PC-9 (cell line): ENCODE measurements at places on chromosomes 3 and 15. TPM values are rescaled to one million over a fixed set of nuclear protein-coding genes. Genes with fewer than 3 reads are reported as not detected.
A peak's percentile ranks its signal among the peaks of the same experiment; 100 is the strongest.

Gene MCTP2
- total RNA-seq = 4.1 and 5.7 TPM in 2 replicates

Gene IMPG2
- 0.05 and 0.11 TPM in 2 replicates for total RNA-seq

Gene GREM1
- 0.39 and 0.48 TPM in 2 replicates for total RNA-seq

Gene RBP2
- not detected in 2 replicates for total RNA-seq

Gene KNG1
- total RNA-seq = not detected in 2 replicates

Gene MITF
- 15.5 and 17.2 TPM in 2 replicates for total RNA-seq

Gene FETUB
- total RNA-seq = not detected in 2 replicates

Gene P3H2
- total RNA-seq = 20.9 and 26.2 TPM in 2 replicates

Gene NOX5
- total RNA-seq = 0.85 and 1.5 TPM in 2 replicates

Gene ZNF860
- 2.6 and 5.3 TPM in 2 replicates for total RNA-seq

Gene SAXO2
- total RNA-seq = 1.7 and 2.7 TPM in 2 replicates

Gene TMED3
- 58.6 and 59.6 TPM in 2 replicates for total RNA-seq

Gene RLBP1
- not detected in 2 replicates for total RNA-seq

Gene MORC1
- not detected in 2 replicates for total RNA-seq

Gene IGSF11
- total RNA-seq = not detected in 2 replicates

Gene ARGFX
- not detected in 2 replicates for total RNA-seq

DNA sequence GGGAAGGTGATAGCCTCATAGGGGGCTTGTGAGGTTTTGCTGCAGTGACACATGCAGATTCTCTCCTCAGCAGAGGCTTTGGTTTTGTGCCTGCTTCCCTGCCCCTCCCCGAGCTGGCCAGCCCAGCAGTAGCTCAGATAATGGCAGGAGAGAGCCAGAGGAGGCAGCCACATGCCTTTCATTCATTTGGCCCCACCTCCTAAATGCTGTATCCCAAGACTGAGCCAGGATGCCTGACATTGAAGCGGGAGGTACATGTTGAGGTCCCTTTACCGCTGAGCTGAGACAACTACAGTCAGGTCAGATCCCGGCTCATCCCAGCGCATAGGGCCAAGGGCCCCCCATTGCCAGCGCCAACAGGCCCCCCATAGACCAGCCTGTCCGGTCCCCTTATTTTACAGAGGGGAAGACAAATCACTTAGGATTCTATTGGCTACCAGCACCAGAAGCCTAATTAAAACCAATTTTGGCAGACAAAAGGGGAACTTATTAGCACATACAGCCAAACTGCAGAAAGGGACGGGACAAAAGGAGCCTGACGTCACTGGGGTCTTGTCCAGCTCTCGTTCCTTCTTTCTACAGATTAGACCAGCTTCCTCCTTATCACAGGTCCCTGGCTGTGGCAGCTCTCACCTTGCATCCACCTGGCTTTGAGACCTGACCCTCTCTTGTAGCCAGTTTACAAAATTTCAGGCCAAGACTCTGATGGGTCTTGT, 12.1 kb upstream of the POLG start:
- no peaks in the 10 kb centered on the region for H3K36me3 ChIP-seq
- no peaks in the 10 kb centered on the region for H3K27me3 ChIP-seq
- DNase-seq = no peak
- H3K27ac ChIP-seq = no peak overlapping the region
- H3K4me3 ChIP-seq = no peak overlapping the region
- peaks cover 7% of the 10 kb centered on the region; the same call in 1 of the 2 replicates for H3K4me1 ChIP-seq

DNA sequence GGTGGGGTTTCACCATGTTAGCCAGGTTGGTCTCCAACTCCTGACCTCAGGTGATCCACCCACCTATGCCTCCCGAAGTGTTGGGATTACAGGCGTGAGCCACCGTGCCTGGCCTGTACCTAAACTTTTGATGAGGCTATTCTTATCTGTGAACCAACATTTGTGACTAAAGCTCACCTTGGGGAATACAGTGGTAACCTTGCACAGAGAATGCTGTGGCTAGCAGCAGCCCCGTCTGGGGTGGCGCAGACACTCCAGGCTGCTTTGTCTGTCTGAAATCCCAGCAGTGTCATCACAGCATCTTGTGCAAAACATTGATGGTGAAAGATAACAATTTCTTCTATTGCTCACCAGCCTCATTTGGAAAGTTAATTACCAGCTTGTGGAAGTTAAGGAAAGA, 58.9 kb downstream of the CMTM8 start:
- no peaks in the 10 kb centered on the region for H3K27me3 ChIP-seq
- no peaks in the 10 kb centered on the region for H3K36me3 ChIP-seq
- no peak overlapping the region for H3K4me3 ChIP-seq
- no peak overlapping the region for H3K27ac ChIP-seq

GRCh38 chr3:141845407-141846049, 30.9 kb upstream of the ATP1B3 start:
- no peak overlapping the region for H3K4me3 ChIP-seq
- H3K36me3 ChIP-seq = no peaks in the 10 kb centered on the region
- DNase-seq = no peak
- no peaks in the 10 kb centered on the region for H3K27me3 ChIP-seq
- no peak overlapping the region for H3K27ac ChIP-seq

GRCh38 chr15:52023169-52023922, 4.3 kb downstream of the MAPK6 start:
- no peak overlapping the region for H3K4me3 ChIP-seq
- H3K36me3 ChIP-seq = no peaks in the 10 kb centered on the region
- DNase-seq = no peak
- no peaks in the 10 kb centered on the region for H3K27me3 ChIP-seq
- H3K27ac ChIP-seq = no peak overlapping the region

DNA sequence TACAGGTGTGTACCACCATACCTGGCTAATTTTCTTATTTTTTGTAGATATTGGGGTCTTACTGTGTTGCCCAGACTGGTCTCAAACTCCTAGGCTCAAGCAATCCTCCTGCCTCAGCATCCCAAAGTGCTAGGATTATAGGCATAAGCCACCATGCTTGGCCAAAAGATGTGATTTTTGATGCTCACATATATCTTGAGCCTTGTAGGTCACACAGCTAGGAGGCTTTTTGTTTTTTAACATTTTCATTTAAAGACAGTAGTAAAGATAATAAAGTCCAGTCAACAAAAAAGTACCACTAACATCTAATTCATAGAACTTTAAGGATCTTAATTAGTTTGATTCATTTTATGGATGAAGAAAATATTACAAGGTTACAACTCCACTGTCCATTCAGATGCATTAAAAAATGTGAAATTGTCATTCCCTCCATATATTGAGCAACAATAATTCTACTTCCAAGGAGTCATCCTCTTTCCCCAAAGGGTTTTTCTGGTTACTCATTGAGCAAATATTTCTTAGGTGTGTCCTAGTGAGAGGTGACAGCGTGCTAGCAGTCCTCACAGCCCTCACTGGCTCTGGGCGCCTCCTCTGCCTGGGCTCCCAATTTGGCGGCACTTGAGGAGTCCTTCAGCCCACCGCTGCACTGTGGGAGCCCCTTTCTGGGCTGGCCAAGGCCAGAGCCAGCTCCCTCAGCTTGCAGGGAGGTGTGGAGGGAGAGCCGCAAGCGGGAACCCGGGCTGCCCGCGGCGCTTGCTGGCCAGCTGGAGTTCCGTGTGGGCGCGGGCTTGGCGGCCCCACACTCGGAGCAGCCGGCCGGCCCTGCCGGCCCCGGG, 8.3 kb upstream of the TASOR start:
- peak overlapping the region; percentile 62 for H3K27ac ChIP-seq
- H3K27me3 ChIP-seq = no peaks in the 10 kb centered on the region

- no peak for DNase-seq
- no peaks in the 10 kb centered on the region for H3K27me3 ChIP-seq
- H3K4me1 ChIP-seq = no peaks in the 10 kb centered on the region
- no peak overlapping the region for H3K4me3 ChIP-seq
- H3K36me3 ChIP-seq = no peaks in the 10 kb centered on the region
Measured at GRCh38 chr3:61783993-61784718, 222.8 kb downstream of the PTPRG start.

- H3K4me3 ChIP-seq = peak overlapping the region; percentile 34; the same call in 1 of the 2 replicates
- H3K27me3 ChIP-seq = no peaks in the 10 kb centered on the region
- no peaks in the 10 kb centered on the region for H3K36me3 ChIP-seq
Measured at GRCh38 chr3:197309528-197310361, 11.3 kb upstream of the DLG1 start.

GRCh38 chr3:196842567-196843434, 24.9 kb upstream of the SENP5 start:
- H3K4me1 ChIP-seq = peaks cover 10% of the 10 kb centered on the region
- no peak for DNase-seq
- H3K27me3 ChIP-seq = no peaks in the 10 kb centered on the region
- no peak overlapping the region for H3K4me3 ChIP-seq

- DNase-seq = no peak
- peaks cover 7% of the 10 kb centered on the region; the same call in 1 of the 2 replicates for H3K4me1 ChIP-seq
- no peaks in the 10 kb centered on the region for H3K36me3 ChIP-seq
- H3K4me3 ChIP-seq = no peak overlapping the region
Measured at GRCh38 chr3:190125436-190126068, 4.9 kb upstream of the P3H2 start.

- H3K27me3 ChIP-seq = no peaks in the 10 kb centered on the region
- H3K4me3 ChIP-seq = 0 out of 2 replicates have a peak overlapping the region, but pooled peaks have one; percentile 1
- peak overlapping the region; percentile 62 for H3K27ac ChIP-seq
- no peaks in the 10 kb centered on the region for H3K36me3 ChIP-seq
Measured at GRCh38 chr3:14336749-14337598, 65.4 kb upstream of the SLC6A6 start.

- no peaks in the 10 kb centered on the region for H3K36me3 ChIP-seq
- H3K27me3 ChIP-seq = no peaks in the 10 kb centered on the region
- H3K27ac ChIP-seq = 0 out of 2 replicates have a peak overlapping the region, but pooled peaks have one; percentile 33
- H3K4me3 ChIP-seq = no peak overlapping the region
- no peak for DNase-seq
Measured at GRCh38 chr15:78059110-78059839, 18.2 kb downstream of the TBC1D2B start.

DNA sequence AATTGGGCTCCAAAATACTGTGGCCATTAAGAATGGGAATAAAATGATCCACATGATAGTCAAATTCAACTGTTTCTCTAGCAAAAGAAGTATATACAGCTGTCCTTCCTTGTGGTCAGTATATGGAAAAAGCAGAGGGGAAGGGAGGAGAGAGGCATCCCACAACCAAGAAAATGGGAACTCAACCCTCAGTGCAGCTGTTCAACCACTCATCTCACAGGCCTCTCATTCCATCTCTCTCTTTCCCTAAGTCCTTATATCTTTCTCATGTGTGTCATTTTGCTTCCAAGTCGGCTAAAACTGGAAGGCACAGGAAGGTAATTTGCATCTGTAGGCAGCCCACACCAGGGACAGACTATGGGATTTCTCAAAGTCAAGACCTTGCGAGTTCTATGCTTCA, 27.5 kb downstream of the AVEN start:
- no peak overlapping the region for H3K4me3 ChIP-seq
- no peaks in the 10 kb centered on the region for H3K4me1 ChIP-seq
- no peak overlapping the region for H3K27ac ChIP-seq
- H3K27me3 ChIP-seq = no peaks in the 10 kb centered on the region

DNA sequence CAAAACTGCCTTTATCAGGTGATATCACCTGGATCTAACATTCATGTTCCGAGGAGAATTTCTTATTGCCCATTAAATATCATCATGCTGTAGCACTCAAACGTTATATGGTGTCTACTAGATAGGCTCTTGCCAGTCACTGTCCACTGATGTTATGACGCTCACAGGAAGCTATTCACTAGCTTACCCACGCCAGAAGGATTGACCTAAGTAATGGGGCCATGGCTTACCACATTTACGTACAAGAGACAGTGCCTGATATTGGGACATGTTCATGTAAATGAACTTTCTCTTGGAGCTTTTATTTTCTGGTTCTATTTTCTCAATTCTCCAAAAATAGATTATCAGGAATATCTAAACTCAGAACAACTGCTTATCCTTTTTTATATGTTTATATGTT, 91.7 kb upstream of the NAALADL2 start:
- no peak overlapping the region for H3K27ac ChIP-seq
- no peak for DNase-seq
- no peaks in the 10 kb centered on the region for H3K27me3 ChIP-seq

- H3K4me1 ChIP-seq = no peaks in the 10 kb centered on the region
- no peak for DNase-seq
- no peaks in the 10 kb centered on the region for H3K27me3 ChIP-seq
- no peak overlapping the region for H3K27ac ChIP-seq
- no peaks in the 10 kb centered on the region for H3K36me3 ChIP-seq
- H3K4me3 ChIP-seq = no peak overlapping the region
Measured at GRCh38 chr15:27479296-27480140, 508.5 kb downstream of the GABRG3 start.

DNA sequence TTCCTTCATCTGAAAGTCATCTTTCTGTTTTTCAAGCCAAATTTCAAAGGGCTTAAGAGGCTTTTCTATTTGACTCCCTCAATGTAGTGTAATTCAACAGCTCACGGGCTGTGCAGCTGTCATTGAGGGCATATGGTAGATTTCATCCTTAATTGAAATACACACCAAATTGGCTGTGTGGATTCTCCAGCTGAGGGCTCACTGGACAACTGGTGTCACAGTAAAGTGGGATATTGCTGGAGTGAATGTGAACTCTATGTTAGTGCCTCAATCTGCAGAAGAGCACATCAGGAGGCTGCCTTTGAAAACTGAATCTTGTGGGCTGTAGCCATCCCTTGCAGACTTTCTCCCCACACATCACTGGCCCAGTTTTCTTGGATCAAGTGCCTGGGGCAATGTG, 120.1 kb downstream of the GALK2 start:
- no peak for DNase-seq
- no peak overlapping the region for H3K4me3 ChIP-seq
- no peaks in the 10 kb centered on the region for H3K27me3 ChIP-seq
- no peaks in the 10 kb centered on the region for H3K36me3 ChIP-seq

- no peaks in the 10 kb centered on the region for H3K4me1 ChIP-seq
- DNase-seq = no peak
- H3K27ac ChIP-seq = no peak overlapping the region
Measured at GRCh38 chr15:68900027-68900426, 30.3 kb upstream of the SPESP1 start.

DNA sequence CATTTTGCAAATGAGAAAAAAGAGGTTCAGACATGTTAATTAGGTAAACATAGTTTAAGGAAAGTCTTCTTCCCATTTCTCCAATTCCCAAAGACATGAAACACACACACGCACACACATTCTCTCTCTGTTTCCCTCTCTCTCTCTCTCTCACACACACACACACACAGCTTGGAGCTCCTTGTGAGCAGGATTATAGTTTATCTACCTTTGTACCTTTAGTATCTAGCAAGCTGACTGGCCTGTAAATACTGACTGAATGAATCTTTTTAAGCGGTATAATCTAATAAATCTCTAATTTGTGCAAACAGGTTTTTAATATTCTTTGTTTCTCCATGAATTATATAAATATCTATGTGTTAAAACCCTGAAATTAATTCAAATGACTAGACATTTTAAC, 73.3 kb downstream of the UACA start:
- H3K27ac ChIP-seq = no peak overlapping the region
- H3K36me3 ChIP-seq = peaks cover 4% of the 10 kb centered on the region; the same call in 1 of the 2 replicates
- DNase-seq = no peak
- no peaks in the 10 kb centered on the region for H3K27me3 ChIP-seq
